ENCODE measurements at places on chromosomes 7 and 10.

- DNase-seq = no peak
These were observed 72.5 kb upstream of the GPR158 start for GRCh38 chr10:25102147-25102822.

GRCh38 chr10:3793553-3793952 lies 8.5 kb upstream of the KLF6 start:
- DNase-seq = no peak

DNA sequence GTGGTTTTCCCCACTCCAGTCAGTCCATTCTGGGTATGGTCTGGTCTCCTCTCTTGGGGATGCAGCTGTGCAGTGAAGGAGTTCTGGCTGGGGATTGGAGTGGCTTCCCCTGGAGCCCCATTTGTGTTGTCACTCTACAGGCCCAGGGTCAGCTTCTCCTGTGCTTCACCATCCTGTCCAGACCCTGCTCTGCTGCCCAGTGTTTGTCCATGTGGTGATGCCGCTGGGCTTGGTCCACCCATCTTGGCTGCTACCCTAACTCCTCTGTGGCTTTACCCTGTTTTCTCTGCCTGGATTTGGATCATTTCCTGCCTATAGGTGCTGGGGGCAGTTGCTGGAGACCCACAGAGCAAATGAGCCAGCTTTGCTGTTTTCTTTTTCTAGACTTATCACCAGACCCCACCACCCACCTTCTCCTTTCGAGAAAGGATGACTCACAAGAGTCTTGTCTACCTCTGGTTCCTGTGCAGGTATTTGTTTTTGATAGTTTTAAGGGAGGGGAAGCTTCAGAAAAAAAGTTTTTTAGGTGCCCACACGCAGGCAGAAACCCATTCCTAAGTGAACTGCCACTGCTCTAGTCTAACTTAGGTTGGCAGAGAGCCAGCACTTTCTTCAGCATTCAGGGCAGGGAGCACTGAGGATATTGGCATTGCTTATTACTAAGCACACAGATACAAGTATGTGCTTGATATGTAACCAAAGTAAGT lies 8.5 kb downstream of the ZDHHC16 start:
- peak; percentile 48 for DNase-seq

DNA sequence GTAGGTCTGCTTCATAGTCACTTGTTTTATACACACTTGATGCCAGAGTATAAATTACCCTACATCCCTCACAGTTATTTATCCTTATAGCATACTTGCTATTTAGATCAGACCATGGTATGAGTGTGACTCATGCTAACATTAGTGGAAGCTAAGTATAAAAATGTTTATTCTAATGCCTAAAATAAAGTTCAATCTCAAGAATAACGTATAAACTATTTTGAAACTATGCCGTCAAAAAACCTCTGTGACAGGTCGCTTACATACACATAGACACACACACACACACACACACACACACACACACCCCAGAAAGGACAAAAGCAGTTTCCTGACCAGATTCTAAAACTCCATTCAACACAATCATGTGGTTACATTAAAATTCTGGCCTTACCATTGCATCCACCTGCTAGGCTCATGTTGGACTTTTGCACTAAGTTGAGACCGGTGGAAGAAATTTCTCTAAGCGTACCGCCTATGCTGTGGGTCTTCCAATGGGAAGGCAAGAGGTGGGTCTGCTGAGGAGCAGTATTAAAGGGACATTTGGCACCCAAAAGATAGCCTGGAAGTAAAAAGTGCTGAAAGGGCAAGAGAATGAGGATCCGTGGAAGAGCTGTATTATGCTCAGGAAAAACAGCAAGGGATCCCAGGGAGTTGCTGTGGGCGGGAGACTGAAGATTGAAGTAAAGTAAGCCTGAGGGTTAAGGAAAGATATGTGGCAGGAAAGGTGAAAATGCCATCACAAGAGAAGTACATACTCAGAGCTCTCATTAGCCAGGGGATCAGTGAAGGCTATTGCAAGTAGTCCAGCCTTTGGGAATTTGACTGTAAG lies 5.0 kb downstream of the FOXP2 start:
- no peak for DNase-seq

DNA sequence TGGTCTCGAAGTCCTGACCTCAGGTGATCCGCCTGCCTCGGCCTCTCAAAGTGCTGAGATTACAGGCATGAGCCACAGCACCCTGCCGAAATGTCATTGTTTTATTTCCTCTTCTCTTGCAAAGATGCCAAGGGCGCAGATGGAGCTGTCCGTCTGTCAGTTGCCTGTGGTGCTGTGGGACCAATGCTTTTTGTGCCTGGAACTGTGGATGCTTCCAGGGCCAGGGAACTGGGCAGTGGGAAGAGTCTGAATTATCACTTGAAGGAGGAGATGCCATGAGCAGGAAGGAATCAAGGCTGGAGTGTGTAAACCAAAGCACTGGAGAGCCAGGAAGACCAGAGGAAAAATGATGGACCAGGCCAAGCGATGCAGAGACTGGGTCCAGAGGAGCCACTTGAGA lies 459.9 kb downstream of the GALNT17 start:
- no peak for DNase-seq

- DNase-seq = no peak
These were observed 119.1 kb downstream of the TFEC start for GRCh38 chr7:115911465-115911864.

GRCh38 chr7:41874201-41874785 lies 171.4 kb upstream of the INHBA start:
- no peak for DNase-seq

GRCh38 chr10:80289451-80290287 lies at the start of gene MAT1A:
TSS of gene MAT1A (minus strand) at chr10:80289658. CDS start at chr10:80289423, 235 bp downstream.
- DNase-seq = no peak

DNA sequence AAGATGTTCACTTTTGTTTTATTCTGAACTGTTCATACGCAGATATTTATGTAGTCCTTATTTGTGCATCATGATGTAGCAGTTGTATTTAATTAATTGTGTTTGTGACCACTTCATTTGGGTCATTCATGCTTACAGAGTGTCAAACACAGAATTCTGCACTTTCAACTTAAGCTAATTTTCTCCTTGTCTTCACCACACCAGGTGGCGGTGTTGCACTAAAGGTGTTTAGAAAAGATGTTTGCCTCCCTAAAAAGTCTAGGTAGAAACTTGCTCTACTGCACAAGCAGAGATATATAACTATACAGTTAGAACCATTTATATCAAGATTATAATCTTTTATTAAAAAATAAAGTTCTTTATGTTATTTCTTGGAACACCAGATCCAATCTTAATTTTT lies 1.3 kb upstream of the TAS2R38 start:
- no peak for DNase-seq

DNA sequence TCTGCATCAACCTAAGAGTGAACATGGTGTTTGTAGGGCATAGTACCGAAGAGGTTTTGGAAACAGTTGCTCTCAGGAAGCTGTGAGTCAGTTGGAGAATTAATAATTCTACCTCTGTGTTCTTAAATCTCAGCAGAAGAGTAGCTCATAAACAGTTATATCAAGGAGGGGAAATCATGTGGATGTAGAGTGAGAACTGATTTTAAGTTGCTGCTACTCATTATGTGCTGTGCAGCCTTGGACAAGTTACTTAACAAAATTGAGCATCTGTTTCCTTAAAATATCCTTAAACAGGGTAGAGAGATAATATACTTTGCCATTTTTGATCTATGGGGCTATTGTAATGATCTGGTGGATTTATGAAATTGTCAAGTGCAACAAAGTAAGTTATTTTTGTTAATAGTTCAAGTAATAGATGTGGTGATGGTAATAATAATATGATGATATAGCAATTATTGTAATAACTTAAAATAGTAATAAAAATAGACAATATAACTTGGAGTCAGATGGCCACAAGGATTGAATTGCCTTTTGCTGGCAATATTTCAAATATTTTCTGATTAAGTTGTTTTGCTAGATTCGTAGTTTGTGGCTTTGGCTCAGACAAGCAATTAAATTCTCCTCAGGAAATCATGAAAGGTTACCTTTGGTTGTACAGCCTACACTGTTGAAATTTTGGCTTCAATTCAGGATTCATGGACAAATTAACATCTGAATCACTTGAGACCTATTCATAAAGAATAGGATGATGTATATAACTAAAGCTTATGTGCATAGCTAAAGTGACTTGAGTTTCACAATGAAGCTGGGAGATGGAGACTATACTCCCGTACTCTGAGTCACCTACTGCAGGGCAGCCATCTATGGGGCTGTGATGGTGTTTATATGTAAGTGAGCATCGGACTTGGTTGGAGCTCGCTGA lies 228.5 kb downstream of the CDK14 start:
- DNase-seq = no peak

DNA sequence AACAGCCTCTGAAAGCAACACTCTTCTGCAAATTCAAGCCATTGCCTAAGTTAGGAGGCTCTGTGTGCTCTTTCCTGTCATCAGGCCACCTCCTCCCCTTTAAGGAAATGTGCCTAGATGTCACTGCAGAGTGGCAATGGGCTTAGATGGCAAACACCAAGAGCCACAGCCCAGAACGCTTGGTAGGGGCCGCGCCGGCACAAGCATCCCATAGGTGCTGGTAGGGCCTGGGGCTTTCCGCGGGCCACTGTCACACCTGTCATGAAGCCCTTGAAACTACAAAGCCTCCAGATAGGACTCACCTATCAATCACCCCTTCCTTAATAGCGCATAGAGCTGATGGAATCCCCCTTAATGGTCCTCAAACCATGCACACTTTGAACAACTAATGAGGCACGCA lies 299.9 kb downstream of the GRID1 start:
- DNase-seq = no peak

GRCh38 chr7:126792521-126792920 lies 460.2 kb downstream of the GRM8 start:
- no peak for DNase-seq

DNA sequence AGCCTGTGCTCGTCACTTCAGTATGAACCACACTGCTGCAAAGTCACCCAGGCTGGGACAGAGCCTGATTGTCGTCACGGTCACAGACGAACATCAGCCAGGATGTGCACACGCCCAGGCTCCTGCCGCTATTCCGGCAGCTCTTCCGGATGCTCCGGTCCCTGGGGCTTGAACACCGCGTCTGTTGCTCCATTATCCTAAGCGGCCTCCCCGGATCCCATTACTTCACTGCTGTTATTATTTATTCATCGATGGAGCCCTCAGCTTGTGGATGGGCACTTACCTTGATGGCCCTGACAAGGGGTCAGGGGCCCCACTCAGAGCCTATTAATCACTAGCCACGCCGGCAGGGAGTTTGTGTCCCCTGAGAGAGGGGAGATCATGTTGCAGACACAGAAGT lies 120.8 kb upstream of the PCBD1 start:
- no peak for DNase-seq

DNA sequence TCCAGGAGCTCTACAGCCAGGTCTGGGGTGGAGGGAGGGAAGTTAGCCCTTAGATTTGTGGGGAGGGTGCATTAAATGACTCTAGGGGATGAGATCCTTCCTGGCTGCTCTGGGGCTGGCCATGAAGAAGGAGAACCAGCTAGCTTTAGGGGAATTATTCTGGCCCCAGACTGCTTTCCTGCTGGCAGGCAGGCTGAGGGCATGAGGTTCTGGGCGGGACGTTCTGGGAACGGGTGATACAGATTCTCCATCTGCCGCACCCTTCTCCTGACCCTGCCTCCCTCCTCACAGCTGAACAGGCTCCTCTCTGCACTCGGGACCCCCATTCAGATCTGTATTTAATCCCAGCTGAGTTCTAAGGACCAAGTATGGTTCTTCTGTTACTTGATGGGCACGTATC lies 23.9 kb downstream of the GOLGA7B start:
- no peak for DNase-seq

DNA sequence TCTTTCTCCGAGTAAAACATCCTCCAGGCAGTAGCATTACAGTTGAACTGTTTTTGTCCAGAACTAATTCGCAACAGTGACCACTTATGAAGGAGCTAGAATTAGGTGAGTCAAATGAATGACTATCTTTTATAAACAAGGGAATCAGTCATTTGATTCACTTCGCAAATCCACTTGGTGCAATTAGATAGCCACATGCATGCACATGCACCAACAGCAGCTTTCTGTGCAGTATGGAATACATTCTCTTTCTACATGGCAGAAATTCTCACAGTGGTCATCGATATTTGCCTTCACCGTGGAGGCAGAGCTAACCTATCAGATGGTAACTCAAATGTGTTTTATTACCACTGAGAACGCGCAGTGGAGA lies 118.8 kb downstream of the CDK6 start:
- DNase-seq = no peak

DNA sequence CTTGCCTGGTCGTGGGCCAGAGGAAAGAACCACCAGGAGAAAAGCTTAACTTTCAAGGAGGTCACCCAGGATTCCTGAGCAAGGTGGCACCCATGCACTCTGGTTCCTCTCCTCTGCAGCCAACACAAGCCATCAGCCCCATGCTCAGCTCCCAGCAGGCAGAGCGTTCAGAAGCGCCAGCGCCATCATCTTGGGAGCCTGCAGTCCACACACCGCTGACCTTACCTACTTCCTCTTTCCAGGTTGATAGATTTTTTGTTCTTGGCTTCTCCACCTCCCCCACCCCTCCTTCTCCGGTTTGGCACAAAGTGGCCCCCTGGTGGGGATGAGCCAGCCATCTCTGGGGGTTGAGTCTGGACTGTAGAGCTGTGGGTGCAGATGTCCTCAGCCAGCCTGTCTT lies 1.7 kb upstream of the WDR86 start:
- DNase-seq = no peak

DNA sequence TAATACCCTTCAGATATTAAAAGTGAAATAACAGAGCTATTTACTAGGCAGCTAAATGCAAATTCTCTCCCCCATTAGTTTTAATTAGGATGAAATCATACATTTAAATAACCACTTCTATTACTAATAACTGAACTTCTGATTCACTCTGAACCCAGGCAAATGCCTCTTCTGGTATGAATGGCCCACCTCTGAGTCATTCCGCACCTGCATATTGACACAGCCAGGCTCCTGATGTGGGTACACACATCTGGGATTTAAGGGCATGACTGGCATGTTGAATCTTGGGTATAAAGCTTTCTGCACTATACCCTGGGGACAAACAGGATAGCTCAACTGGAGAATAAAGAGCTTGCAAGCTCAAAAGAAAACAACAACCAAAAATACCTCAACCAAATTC lies 140.9 kb downstream of the AUTS2 start:
- no peak for DNase-seq

DNA sequence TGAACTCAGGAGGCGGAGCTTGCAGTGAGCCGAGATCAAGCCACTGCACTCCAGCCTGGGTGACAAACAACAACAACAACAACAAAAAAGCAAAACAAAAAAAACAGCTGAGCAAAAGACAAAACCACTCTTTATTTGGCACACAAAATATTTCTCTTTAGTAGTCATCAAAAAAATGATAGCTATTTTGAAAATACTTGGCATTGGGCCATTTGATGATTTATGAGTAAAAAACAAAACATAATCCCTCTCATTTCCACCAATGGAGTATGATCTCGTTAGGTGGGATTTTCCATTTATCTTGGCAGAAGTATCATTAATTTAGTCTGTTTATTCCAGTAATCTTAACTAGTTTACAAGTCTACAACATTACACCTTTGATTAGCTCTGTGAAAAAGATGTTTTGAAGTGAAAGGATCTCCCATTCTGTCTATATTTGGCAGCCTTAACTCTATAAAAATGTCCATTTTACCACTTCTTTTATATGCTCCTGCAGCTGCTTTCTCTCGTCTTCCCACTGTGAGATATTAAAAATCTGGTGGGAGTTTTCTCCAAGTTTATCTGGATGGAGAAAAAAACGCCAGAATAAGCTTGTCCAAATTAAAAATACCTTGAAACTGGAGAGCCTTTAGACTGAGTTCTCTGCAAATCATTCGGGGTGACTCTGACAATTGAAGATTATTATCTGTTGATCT lies 58.8 kb upstream of the AGMO start:
- DNase-seq = no peak

- DNase-seq = no peak
These were observed 40.5 kb upstream of the CAMK1D start for GRCh38 chr10:12308736-12309375.

- DNase-seq = no peak
These were observed 180.7 kb upstream of the PRSS1 start for GRCh38 chr7:142568435-142569097.
